Spleen (tissue), 13 donors: ENCODE measurements at places on chromosomes 5 and 9. TPM values are rescaled to one million over a fixed set of nuclear protein-coding genes. Genes with fewer than 3 reads are reported as not detected.

GRCh38 chr9:112411626-112412027, 31.7 kb downstream of the HSDL2 start:
- H3K4me1 ChIP-seq, result no peaks in the 10 kb centered on the region
- H3K4me3 ChIP-seq, result no peak overlapping the region
- H3K27me3 ChIP-seq, result no peaks in the 10 kb centered on the region
- no peak overlapping the region for H3K27ac ChIP-seq
- peaks cover 78% of the 10 kb centered on the region for H3K36me3 ChIP-seq
- DNase-seq, result no peak

- peaks cover 33% of the 10 kb centered on the region for H3K4me1 ChIP-seq
- no peak overlapping the region for H3K4me3 ChIP-seq
- peaks cover 8% of the 10 kb centered on the region for H3K36me3 ChIP-seq
Measured at GRCh38 chr5:134178096-134178419, 1.3 kb upstream of the SKP1 start.

DNA sequence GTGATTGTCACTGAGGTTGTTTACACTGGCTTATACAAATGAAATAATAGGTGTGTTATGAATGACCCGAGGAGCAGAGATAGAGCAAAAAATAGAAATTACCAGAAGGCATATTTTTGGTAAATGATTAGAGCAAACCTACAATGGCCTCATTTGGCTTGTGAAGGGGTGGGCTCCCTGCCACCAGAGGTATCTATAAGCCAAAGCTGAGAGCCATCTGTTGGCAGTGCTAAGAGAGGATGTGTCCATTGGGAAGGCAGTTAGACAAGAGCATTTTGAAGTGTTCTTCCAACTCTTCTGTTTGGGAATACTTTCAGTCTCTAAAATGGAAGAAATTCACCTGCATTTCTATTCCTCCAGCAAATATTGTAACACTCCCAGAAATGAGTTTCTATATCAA, 10.6 kb downstream of the NIPAL4 start:
- H3K4me3 ChIP-seq, result no peak overlapping the region
- H3K27me3 ChIP-seq, result no peaks in the 10 kb centered on the region
- H3K27ac ChIP-seq, result no peak overlapping the region
- H3K36me3 ChIP-seq, result no peaks in the 10 kb centered on the region
- DNase-seq, result no peak
- peaks cover 14% of the 10 kb centered on the region for H3K4me1 ChIP-seq

- no peak for DNase-seq
- H3K27me3 ChIP-seq, result no peaks in the 10 kb centered on the region
- no peak overlapping the region for H3K27ac ChIP-seq
- no peak overlapping the region for H3K4me3 ChIP-seq
Measured at GRCh38 chr5:144201588-144201987, 30.9 kb downstream of the KCTD16 start.

The SLC4A9 gene
- polyA plus RNA-seq, result 0.05 TPM

The NR5A1 gene
- 65.0 TPM for polyA plus RNA-seq

The SPINK1 gene
- polyA plus RNA-seq, result 0.38 TPM

The TEX48 gene
- not detected for polyA plus RNA-seq

The CARTPT gene
- polyA plus RNA-seq, result not detected

The PTGR1 gene
- 3.2 TPM for polyA plus RNA-seq

DNA sequence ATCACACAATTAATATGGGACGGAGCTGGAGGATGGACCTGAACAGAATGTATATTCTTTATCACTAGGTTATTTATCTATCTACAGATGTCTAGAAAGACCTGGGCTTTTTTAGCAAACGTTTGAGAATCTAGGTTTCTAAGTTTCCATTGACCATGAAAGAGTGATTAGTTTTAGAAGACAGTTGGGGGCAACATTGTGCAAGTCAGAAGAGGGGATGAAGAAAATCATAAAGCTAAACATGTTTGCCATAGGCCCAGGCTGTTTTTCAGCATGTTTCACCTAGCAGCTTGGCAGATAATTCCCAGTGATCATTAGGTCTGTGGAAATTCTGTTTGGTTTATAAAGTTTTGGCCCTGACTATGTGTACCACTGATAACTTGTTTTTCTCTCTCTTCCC, 44.1 kb upstream of the CDKN2B start:
- no peak overlapping the region for H3K27ac ChIP-seq
- H3K36me3 ChIP-seq, result no peaks in the 10 kb centered on the region
- H3K4me1 ChIP-seq, result peaks cover 14% of the 10 kb centered on the region
- H3K4me3 ChIP-seq, result no peak overlapping the region
- H3K27me3 ChIP-seq, result no peaks in the 10 kb centered on the region
- DNase-seq, result no peak

DNA sequence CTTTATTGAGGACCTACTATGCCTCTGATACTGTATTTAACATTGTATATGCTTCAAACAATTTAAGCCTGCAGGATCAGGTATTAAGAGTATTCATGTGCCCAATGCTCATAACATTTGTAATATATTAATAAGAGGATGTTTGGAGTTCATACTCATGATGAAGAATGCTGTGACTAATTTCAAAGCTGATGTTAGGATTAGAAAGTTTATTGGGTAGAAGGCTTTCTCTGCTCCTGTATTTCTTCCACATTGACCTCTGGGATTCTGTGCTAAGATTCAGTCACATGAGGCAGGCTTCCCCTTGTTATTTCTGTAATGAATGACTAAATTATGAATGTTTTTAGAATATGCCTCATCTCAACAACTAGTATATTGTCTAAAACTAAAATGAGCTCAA, 456.4 kb downstream of the NFIB start:
- no peak overlapping the region for H3K27ac ChIP-seq
- no peaks in the 10 kb centered on the region for H3K4me1 ChIP-seq
- H3K4me3 ChIP-seq, result no peak overlapping the region
- H3K27me3 ChIP-seq, result no peaks in the 10 kb centered on the region

The BAAT gene
- 0.11 TPM for polyA plus RNA-seq

The SLIT3 gene
- polyA plus RNA-seq, result 0.77 TPM

- no peak within 1 kb of the TSS for H3K4me3 ChIP-seq
- peaks cover 16% of the 10 kb centered on the region for H3K27me3 ChIP-seq
- no peak for DNase-seq
- H3K4me1 ChIP-seq, result no peaks in the 10 kb centered on the region
- no peaks in the 10 kb centered on the region for H3K36me3 ChIP-seq
Measured at GRCh38 chr5:171785517-171785916, at the start of gene SMIM23. Gene SMIM23 (plus strand): TSS chr5:171785817. CDS start chr5:171785872, 55 bp downstream.

DNA sequence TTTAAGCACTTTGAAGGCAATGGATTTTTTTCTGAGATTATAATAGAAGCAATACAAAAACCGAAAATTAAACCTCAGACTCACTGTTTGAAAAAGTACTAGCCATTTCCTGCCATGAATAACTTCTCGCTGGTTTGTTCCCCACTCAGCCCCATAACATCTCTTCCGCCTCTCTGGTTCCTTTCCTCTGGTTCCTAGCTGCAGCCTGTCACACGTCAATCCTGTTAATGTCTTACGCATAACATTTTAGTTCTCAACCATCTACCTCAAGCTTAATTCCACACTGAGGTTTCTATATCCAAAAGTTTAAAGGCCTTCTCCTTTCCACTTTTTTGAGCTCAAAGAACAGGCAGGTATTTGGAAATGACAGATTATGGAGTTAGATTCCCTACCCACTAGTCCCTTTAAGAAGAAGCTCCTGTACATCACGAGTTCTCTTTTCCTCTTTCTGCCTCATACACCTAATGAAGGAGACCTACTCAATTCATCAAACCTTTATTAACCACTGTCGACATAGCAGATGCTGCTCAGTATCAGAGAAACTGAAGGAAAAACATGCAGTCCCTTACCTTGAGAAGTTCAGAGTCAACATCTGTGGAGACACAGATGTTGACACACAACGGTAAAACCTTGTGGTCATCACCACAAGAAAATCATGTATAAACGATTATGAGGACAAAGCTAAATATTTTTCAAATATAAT, 243.0 kb upstream of the PTGER4 start:
- H3K36me3 ChIP-seq, result no peaks in the 10 kb centered on the region
- H3K27me3 ChIP-seq, result no peaks in the 10 kb centered on the region
- peaks cover 26% of the 10 kb centered on the region for H3K4me1 ChIP-seq
- H3K4me3 ChIP-seq, result no peak overlapping the region

- H3K27me3 ChIP-seq, result no peaks in the 10 kb centered on the region
- no peak overlapping the region for H3K4me3 ChIP-seq
- H3K27ac ChIP-seq, result no peak overlapping the region
- peaks cover 82% of the 10 kb centered on the region for H3K4me1 ChIP-seq
- DNase-seq, result peak; percentile 17
- H3K36me3 ChIP-seq, result peaks cover 99% of the 10 kb centered on the region
Measured at GRCh38 chr5:135383803-135384495, 15.1 kb downstream of the MACROH2A1 start.

The ADAMTS12 gene
- polyA plus RNA-seq, result 0.07 TPM

The ADAMTS16 gene
- not detected for polyA plus RNA-seq

- H3K4me3 ChIP-seq, result no peak overlapping the region
- no peaks in the 10 kb centered on the region for H3K27me3 ChIP-seq
- no peaks in the 10 kb centered on the region for H3K4me1 ChIP-seq
- H3K36me3 ChIP-seq, result no peaks in the 10 kb centered on the region
Measured at GRCh38 chr9:89083626-89084025, 92.4 kb downstream of the S1PR3 start.

DNA sequence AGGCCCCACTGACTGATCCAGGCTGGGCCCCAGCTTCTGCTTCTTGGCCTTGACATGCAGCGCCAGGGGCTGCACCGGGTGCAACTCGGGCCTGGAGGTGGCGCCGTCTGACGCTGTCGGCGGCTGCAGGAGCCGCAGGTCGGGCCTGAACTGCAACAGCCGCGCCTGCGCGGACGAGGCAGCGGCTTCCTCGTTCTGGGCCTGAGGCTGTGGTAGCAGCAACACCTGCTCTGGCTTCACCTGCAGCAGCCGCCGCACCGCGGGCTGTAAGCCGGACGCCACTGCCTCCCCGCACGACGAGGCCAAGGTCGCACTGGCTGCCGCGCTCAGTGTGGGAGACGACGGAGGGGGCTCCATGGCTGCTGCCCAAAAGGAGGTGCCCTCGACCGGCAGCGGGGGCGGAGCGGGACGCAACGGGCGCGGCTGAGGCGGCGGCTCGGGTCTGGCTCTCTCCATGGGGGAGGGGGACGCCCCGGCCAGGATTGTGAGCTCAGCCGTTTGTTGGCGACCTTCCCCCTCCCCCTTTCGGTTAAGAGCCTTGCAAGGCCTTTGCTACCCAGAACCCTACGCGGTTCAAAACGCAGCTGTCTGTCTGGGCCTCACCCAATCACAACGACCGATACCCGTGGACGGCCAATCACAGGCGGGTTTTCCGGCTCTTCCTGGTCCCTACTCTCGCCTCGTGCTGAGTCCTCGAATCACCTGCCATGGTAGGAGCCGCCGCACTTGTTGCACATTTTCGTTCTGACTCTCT, 438 bp downstream of the SOX30 start:
- H3K27me3 ChIP-seq, result no peaks in the 10 kb centered on the region
- DNase-seq, result peak; percentile 96
- peak overlapping the region; percentile 88 for H3K27ac ChIP-seq
- peaks cover 38% of the 10 kb centered on the region for H3K4me1 ChIP-seq
- peak overlapping the region; percentile 48 for H3K4me3 ChIP-seq

- H3K27me3 ChIP-seq, result no peaks in the 10 kb centered on the region
- H3K4me3 ChIP-seq, result no peak overlapping the region
- H3K27ac ChIP-seq, result no peak overlapping the region
- H3K4me1 ChIP-seq, result no peaks in the 10 kb centered on the region
- no peak for DNase-seq
Measured at GRCh38 chr9:107018861-107019545, 156.0 kb downstream of the ZNF462 start.

DNA sequence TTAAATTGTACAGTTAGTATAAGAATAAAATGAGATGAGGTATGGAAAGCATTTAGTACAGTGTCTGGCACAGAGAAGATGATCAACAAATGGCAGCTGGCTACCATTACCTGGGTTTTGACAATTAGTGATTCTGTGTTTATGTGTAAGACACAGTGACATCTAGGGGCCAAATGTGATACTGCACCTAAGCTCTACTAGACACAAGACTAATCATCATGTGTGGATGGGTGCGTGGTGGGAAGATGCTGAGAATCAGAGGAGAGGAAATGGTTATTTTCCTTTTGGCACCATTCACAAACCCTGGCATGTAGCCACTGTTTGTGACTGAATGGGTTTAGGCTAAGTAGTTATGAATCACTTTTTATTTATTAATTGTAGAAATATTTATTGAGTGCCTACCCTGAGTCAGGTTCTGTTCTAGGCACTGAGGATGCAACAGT, 109.8 kb upstream of the TBC1D2 start:
- no peak overlapping the region for H3K27ac ChIP-seq
- DNase-seq, result no peak
- H3K4me3 ChIP-seq, result no peak overlapping the region
- H3K27me3 ChIP-seq, result no peaks in the 10 kb centered on the region

The PCDHB9 gene
- 0.19 TPM for polyA plus RNA-seq

The LCN9 gene
- polyA plus RNA-seq, result not detected

GRCh38 chr5:135921388-135921787, 25.7 kb upstream of the IL9 start:
- peaks cover 80% of the 10 kb centered on the region for H3K27me3 ChIP-seq
- no peak overlapping the region for H3K4me3 ChIP-seq
- DNase-seq, result no peak
- no peak overlapping the region for H3K27ac ChIP-seq
- H3K36me3 ChIP-seq, result no peaks in the 10 kb centered on the region
- H3K4me1 ChIP-seq, result no peaks in the 10 kb centered on the region

DNA sequence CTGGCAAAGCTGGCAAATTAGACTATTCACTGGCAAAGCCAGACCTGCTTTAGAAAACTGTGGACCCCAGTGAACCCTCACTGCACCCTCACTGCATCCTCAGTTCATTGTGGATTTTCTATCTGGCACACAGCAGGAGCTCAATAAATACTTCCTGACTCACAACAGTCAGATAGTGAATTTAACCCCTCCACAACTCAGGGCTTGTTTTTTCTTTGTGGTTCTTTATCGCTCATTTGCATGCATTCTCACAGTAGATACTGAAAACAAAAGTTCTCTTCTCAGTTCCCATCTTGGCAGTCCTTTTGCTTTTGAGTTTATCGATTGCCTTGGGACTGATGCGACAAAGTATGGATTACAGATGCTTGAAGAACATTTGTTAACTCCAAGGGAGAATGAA, 99.8 kb downstream of the ACTL7B start:
- H3K4me1 ChIP-seq, result no peaks in the 10 kb centered on the region
- no peak overlapping the region for H3K4me3 ChIP-seq
- no peaks in the 10 kb centered on the region for H3K36me3 ChIP-seq
- no peaks in the 10 kb centered on the region for H3K27me3 ChIP-seq

The NKD2 gene
- polyA plus RNA-seq, result 7.0 TPM

DNA sequence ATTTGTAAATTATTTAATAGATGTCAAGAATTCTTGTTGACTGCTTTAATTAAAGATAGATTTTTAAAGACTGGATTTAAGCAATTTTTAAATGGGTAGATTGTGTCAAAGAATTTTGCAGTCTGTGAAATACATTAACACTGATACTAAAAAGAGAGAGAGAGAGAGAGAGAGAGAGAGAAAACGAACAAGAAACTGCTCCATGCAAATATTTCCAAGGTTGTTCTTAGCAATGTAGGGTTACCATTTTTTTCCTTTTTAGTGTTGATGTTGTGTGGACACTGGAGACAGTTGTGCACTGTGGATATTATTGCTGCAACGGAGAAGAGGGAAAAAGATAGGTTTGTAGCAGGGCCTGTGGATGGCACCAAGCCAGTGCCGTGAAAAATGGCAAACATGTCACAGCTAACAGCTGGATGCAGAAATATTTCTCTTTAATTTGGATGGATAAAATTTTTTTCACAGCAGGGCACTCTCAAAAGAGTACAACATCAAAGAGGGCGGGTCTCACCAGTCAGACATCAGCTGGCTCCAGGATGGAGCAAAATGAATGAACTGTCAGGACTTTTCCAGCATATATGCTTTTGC, 58.2 kb downstream of the PRDM6 start:
- no peak for DNase-seq
- H3K4me1 ChIP-seq, result no peaks in the 10 kb centered on the region
- no peak overlapping the region for H3K27ac ChIP-seq
- no peak overlapping the region for H3K4me3 ChIP-seq
- H3K36me3 ChIP-seq, result no peaks in the 10 kb centered on the region

The SPATA6L gene
- 0.57 TPM for polyA plus RNA-seq

GRCh38 chr9:89602978-89603766, 1.6 kb upstream of the GADD45G start:
- no peaks in the 10 kb centered on the region for H3K36me3 ChIP-seq

The FSD1L gene
- 0.70 TPM for polyA plus RNA-seq

The FBXW11 gene
- polyA plus RNA-seq, result 14.5 TPM
